ENCODE measurements at places on chromosomes 7 and 10.

DNA sequence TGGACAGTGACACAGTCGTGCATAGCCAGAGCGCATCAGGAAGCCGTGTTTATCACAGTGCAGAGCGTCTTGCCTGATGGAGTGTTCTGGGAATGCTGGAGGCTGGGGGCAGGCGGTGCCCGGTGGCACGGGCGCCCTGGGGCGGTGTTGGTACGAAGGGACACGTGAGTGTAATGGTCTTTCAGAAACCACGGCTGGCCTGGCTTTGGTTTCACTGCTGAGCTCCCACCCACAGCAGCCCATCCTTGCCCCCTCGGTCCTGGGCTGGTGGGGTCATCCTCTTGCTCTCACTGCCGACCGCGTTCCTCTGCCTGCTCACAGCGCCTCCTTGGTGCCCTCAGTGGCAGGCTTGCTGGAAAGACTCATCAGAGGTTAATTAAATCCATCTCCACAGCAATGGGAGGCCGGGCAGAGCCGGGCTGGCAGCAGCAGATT lies 50.6 kb downstream of the NKX6-2 start:
- no peak for DNase-seq

GRCh38 chr7:577741-578370 lies 58.2 kb upstream of the PDGFA start:
- DNase-seq, result no peak

DNA sequence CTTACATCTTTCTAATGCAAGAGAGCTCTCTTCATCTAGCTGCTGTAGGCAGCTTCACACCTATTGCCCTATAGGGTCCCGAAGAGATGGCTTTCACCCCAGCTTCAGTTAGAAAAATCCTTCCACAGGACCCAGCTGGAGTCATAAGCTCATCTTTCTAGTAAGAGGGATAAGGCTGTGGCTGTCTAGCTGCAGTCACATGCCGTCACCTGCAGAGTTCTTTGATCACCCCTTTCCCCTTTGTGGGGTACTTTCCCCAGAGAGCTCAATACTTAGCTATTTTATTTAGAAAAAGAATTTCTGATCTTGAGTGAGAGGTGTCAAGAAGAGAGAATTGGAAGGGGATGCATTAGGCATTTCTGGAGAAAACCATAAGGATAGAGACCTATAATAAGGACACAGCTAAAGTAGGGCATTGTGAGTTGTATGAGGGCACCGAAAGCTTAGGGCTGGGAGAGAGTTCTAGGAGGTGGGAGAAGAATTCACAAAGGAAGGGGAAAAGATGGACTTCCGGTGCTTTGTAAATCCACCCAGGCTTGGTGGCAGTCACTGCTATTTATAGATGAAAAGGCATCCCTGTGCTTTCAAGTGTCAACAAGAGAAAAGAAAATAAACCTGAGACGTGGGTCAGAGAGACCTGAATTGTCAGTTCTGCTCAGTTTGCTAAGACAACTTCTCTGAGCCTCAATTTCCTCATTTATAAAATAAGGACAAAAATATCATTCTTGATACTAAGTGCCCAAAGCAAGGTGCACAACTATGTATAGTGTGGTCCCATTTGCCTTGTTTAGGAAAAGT lies 11.1 kb upstream of the ST8SIA6 start:
- no peak for DNase-seq

GRCh38 chr10:115674496-115674895 lies 581.3 kb downstream of the ATRNL1 start:
- no peak for DNase-seq

DNA sequence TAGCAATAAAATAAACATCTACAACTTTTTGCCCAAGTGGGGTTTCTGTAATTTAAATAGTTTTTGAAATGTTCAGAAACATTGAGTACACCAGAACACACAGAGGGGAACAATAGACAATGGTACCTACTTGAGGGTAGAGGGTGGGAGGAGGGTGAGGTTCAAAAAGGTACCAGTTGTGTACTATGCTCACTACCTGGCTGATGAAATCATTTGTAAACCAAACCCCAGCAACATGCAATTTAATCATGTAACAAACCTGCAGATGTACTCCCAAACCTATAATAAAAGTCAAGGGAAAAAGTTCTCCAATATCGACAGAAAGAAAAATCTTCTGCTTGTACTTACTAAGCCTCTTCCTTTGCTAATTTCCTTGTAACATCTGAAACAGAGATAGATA lies 4.2 kb upstream of the TES start:
- no peak for DNase-seq

GRCh38 chr10:72058989-72059842 lies 29.1 kb downstream of the SPOCK2 start:
- no peak for DNase-seq

DNA sequence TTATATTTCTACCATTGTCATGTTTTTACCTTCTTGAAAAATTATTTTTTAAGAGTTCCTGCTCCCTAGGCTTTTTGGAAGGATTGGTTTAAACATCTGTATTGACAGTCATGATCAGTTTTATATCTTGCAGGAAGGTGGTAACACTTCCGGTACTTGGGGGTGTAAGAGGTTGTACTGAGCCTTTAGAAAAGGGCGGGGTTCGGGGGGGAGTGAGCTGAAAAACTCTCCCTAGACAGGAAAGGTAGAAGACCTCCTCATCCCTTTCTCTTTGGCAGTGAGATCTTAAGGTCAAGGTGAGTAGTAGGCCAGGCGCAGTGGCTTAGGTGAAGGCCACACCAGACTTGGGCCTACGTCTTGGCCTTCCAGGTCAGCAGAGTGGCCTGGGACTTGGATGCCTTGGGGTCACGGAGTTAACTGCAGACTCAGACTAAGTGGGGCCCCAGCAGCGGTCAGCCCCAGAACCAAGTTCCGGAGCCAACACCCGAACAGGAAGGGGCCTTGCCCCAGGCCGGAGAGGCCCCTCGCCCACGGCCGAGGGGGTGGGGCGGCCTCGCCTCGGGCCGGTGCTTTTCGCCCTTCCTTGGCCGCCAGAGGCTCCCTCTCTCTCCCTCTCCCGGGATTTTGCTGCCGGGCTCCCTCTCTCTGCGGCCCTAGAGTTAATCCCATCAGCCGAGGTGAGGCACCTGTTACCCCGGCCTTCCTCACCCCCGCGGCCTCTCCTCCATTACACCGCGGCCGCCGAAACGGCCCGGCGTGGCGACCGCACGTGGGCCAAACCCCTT lies at the start of gene PPP1R9A:
PPP1R9A (plus strand) TSS at position 569 of the 785 bp plus-strand sequence. CDS start 2,520 bp downstream, outside the sequence.
- no peak for DNase-seq

GRCh38 chr7:155184923-155185322 lies 112.8 kb upstream of the INSIG1 start:
- no peak for DNase-seq

GRCh38 chr7:85396676-85397075 lies 209.8 kb upstream of the SEMA3D start:
- no peak for DNase-seq

GRCh38 chr7:155792315-155792960 lies 19.8 kb downstream of the SHH start:
- no peak for DNase-seq

DNA sequence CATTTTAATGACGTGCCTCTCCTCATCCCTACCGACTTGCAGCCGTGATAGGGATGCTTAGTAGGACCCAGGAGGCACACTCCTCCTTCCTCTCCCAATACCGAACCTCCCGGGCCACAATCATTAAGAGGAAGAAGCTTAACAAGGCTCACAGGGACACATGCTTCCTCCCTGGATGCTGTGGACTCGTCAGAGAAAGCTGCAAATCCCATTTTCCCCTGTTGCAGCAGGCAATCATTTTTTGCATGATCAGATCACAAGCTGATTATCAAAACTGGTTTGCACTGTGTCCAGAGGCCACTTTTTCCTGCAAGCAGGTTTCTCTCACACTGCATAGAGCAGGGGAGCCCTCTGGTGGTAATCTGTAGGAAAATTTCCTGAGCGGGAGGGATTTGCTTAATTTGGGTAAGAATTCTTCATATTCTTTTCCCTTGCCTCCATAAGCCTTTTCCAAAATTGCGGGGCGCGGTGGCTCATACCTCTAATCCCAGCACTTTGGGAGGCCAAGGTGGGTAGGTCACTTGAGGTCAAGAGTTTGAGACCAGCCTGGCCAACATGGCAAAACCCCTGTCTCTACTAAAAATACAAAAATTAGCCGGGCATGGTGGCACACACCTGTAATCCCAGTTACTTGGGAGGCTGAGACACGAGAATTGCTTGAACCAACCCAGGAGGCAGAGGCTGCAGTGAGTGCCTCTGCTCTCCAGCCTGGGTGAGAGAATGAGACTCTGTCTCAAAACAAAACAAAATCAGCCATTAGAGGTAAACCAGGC lies 16.1 kb upstream of the LAMB4 start:
- peak; percentile 12 for DNase-seq

Measured in naive thymus-derived CD4-positive, alpha-beta T cell (primary cell).